ENCODE measurements at places on chromosomes 4 and X.

DNA sequence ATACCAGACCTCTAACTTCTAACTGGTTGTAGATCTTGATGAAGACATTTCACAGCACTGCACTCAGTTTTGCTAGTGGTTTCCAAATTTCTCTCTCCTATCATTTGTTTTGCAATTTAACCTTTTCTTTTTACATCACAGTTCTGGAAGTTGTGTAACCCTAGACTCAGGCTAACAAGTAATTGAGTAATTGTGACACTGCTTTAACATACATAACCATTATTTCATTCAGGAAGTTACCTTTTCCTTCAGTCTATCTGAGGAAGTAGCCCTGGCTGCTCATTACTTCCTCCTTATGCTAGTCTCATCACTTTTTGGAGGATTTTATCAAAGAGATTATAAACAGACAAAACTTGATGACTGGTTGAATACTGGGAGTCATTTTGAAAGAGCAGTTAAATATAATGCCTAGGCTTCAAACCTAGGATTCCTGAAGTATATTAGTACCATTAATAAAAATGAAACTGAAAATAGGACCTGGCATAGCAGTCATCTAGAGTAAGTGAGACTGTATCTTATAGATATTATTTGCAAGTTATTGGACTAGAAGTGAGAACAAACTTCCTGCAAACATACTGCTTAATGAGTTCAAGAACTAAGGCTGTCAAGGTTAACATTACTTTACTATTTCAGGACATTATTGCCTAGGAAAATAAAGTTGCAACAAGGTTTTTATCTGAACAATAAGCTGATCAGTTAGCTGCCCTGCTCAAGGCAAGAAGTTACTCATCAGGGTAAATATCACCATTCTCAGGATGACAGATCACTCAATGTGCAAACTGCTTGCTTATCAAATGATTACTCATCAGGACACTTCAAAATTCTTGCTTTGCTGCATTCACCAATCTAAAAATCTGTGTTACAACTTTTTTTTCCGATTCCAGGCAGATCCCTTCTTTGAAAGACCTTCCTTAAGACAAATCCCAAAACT, 25.6 kb upstream of the TEX13C start:
- no peak for DNase-seq

DNA sequence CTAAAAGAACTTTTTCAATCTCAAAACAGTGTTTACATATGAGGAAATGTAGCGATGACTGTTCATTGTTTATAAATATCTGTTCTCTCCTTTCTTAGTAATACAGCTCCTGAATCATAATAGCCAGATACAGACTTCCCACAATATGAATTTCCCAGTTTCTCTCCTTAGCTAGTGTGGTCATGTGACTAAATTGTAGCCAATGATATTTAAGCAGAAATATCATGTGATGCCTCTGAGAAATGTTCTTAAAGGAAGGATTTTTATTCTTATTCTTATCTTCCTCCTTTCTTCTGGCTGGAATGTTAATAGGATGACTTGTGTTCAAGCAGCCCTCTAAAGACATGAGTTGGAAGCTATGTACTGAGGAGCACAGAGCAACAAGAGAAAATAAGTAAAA, 383.7 kb upstream of the ATOH1 start:
- DNase-seq: no peak

DNA sequence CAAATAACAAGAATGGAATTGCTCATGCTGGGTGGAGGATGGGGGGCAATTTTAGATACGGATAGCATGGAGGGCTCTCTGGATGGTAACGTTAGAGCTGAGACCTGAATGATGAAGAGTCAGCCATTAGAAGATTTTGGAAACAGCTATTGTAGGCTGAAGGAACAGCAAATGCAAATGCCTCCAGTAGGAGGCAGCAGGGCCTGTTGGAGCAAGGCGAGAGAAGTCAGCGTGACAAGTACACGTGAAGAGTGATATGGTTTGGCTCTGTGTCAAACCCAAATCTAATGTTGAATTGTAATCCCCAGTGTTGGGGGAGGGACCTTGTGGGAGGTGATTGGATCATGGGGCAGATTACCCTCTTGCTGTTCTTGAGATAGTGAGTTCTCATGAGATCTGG, 59.3 kb upstream of the SOD3 start:
- DNase-seq: no peak

- no peak for DNase-seq
Measured at GRCh38 chr4:28811025-28811424, 1909.1 kb upstream of the PCDH7 start.

GRCh38 chr4:1725521-1725920, 4.2 kb downstream of the TACC3 start:
- DNase-seq: no peak

DNA sequence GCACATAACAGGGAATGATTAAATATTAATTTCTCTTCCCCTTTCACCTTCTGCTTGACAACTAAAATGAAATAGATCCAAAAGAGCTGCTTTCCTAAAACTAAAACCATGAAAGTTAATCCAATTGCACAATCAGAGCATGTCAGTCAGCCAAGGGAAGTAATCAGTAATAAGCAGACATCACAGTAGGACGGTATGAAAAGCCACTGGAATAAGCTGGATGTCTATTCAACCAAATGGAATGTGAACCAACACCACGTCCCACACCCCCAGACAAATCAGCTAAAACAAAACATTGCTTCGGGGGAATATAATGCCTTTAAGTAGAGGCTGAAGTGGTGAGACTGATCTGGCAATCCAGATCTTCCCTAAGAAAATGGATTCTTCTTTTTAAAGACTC, 859.4 kb upstream of the FTHL17 start:
- no peak for DNase-seq

DNA sequence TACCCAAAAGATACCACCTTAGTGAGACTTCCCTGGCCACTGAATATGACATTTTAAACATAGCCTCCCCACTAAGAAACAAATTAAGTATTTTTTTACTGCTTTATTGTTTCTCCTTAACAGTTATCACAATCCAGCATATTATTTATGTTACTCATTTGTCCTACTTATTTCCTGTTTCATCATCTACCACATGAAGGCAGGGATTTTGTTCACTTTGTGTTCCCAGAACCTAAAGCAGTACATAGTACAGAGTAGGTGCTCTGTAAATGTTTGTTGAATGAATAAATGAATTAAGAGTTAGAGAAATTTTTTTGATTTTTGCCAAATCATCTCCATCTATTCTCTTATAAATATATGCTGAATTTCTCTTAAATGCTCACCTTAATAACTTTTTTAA, 318.4 kb upstream of the GIMD1 start:
- DNase-seq: no peak

All from GM18507 (cell line).